Thymus (tissue), 14 donors: ENCODE measurements at places on chromosomes 6 and 20. TPM values are rescaled to one million over a fixed set of nuclear protein-coding genes. Genes with fewer than 3 reads are reported as not detected.

Gene MICAL1
- total RNA-seq, result 27.6 TPM

Gene VTA1
- total RNA-seq, result 57.1 TPM

Gene BMP6
- total RNA-seq, result 0.19 TPM

GRCh38 chr6:155275808-155276480, 12.1 kb downstream of the CLDN20 start:
- no peaks in the 10 kb centered on the region for H3K4me1 ChIP-seq
- no peak overlapping the region for H3K4me3 ChIP-seq
- H3K27ac ChIP-seq, result no peak overlapping the region
- no peaks in the 10 kb centered on the region for H3K27me3 ChIP-seq
- peaks cover 4% of the 10 kb centered on the region for H3K36me3 ChIP-seq

DNA sequence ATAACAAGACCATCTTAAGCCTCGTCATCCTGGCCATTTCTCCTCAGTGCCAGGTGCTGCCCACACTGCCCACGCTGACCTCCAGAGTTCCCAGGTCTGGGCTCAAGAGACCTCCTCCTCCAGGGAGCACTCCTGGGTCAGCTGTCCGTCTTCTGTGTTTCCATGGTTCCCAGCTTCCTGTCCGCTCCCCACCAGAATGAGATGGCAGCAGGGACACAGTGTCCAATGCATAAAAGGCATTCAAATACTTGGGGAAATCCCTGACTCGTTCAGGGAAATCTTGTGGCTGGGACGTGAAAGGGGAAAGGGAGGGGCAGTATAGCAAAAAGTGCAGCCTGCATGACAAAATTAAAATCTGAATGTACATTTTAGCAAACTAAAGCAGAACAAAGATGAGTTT, 54.3 kb downstream of the SLC23A2 start:
- H3K4me1 ChIP-seq, result no peaks in the 10 kb centered on the region
- H3K4me3 ChIP-seq, result no peak overlapping the region
- H3K36me3 ChIP-seq, result peaks cover 5% of the 10 kb centered on the region

DNA sequence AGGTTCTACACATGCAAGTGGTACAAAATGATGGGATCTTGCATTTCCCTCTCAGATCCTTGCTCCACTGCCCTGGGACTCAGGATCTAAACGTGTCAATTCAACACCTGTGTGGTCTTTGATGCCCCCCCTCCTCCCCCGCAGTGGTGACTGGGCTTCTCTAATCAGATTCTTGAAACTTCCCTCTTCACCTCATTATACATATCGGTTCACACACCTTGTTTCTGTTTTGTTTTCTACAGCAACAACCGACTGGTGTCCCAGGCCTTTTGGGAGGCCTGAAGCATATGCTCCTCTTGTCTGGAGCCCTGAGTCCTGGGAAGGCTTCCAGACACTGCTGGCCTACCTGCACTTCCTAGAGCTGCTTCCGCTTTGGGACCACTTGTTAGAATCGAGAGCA, 20.0 kb downstream of the SAMD3 start:
- DNase-seq, result no peak
- no peaks in the 10 kb centered on the region for H3K27me3 ChIP-seq
- no peak overlapping the region for H3K27ac ChIP-seq
- peaks cover 2% of the 10 kb centered on the region for H3K4me1 ChIP-seq

- H3K27me3 ChIP-seq, result no peaks in the 10 kb centered on the region
- H3K27ac ChIP-seq, result no peak overlapping the region
- H3K4me3 ChIP-seq, result no peak overlapping the region
- no peaks in the 10 kb centered on the region for H3K4me1 ChIP-seq
- H3K36me3 ChIP-seq, result no peaks in the 10 kb centered on the region
Observed at GRCh38 chr6:169020821-169021220, 232.8 kb downstream of the THBS2 start.

DNA sequence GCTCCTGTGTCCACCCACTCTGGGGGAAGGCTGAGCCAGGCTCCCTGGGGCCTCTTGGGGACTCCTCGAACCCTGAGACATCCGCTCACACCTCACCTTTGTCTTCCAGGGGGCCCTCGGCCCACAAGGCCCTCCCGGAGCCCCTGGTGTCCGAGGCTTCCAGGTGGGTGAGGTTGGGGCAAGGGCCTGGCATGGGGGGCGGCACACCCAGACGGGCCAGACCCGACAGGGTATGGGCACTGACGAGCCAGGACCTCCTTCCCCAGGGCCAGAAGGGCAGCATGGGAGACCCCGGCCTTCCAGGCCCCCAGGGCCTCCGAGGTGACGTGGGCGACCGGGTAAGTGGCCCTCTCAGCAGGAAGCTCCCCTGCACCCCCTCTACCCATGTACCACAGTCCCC, 13.4 kb downstream of the COL9A3 start:
- H3K27ac ChIP-seq, result no peak overlapping the region
- H3K4me1 ChIP-seq, result peaks cover 5% of the 10 kb centered on the region
- no peaks in the 10 kb centered on the region for H3K36me3 ChIP-seq
- H3K27me3 ChIP-seq, result no peaks in the 10 kb centered on the region
- no peak overlapping the region for H3K4me3 ChIP-seq

GRCh38 chr20:25408890-25409289, 1.4 kb downstream of the GINS1 start:
- peak overlapping the region; percentile 74 for H3K4me3 ChIP-seq
- no peak for DNase-seq
- no peak overlapping the region for H3K27ac ChIP-seq
- H3K36me3 ChIP-seq, result peaks cover 4% of the 10 kb centered on the region
